Fibroblast of villous mesenchyme (primary cell): ENCODE measurements at places on chromosomes 1 and 21.
A peak's percentile ranks its signal among the peaks of the same experiment; 100 is the strongest.

- DNase-seq: no peak
These were observed 4.6 kb downstream of the ARHGEF2 start for GRCh38 chr1:155973723-155974122.

DNA sequence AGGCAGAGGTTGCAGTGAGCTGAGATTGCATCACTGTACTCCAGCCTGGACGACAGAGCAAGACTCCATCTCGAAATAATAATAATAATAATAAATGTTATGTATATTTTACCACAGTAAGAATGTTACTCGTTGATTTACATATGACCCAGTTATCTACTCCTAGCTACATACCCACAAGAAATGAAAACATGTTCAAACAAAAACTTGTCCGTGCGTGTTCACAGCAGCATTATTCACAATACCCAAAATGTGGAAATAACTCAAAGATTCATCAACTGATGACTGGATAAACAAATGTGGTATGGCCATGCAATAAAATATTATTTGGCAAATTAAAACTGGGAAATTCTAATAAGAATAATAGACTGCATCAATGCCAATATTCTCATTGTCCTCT is 31.7 kb upstream of the ENSA start:
- no peak for DNase-seq

DNA sequence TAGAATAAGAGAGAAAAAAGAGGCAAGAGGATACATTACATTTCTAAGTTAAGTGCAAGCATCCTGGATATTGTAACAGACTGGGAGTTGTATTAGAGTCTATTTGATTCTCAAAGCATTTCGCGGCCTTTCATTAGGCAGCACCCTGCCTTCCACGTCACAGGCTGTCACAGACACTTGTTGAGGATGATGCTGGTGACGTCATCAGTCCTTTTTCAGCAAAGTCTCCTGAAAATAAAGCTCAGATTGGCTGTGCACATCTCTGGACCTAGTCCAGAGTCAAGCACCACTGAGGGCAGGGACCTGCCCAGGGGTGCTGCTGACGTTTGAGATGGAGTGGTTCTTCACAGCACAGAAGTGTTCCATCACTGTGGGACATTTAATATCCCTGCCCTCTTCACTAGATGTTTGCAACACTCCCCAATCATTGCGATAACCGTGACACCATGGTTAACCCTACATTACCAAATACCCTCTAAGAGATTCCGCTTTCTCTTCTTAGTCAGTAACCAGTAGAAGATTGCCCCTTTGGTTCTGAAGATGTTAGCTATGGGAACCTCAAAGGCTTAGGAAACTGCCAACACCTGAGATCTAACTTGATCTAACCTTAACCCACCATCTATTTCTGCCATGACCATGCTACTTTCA is 72.7 kb upstream of the F3 start:
- no peak for DNase-seq

DNA sequence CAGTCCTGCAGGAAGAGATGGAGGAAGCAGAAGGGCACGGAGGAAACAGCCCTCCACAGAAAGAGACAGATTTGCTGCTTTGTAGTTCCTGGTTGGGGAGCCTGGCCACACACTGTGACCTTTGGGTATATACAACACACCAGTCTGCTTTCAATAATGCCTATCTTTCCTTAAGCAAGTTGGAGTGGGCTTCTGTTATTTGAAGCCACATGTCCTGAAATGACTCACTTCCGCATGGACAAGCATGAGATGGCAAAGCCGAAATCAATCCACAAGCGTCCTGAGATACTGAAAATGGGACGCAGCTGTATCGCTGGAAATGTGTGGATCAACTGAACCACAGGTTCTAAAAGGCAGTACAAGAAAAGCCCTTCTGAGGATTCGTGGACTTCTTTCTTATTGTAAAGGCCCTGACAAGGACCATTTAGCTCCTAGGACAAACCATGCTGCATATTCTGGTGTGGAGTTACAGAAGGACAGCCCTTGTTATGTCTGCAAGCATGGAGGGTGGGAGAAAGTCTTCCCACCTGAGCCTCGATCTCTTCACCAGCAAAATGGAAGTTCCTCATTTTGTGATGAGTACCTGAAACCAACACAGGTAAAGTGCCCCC is 22.7 kb upstream of the FHAD1 start:
- no peak for DNase-seq

GRCh38 chr1:25695771-25696311 is 79.2 kb downstream of the MAN1C1 start:
- DNase-seq: peak; percentile 91

GRCh38 chr1:228392111-228392936 is 14.3 kb downstream of the TRIM11 start:
- no peak for DNase-seq

DNA sequence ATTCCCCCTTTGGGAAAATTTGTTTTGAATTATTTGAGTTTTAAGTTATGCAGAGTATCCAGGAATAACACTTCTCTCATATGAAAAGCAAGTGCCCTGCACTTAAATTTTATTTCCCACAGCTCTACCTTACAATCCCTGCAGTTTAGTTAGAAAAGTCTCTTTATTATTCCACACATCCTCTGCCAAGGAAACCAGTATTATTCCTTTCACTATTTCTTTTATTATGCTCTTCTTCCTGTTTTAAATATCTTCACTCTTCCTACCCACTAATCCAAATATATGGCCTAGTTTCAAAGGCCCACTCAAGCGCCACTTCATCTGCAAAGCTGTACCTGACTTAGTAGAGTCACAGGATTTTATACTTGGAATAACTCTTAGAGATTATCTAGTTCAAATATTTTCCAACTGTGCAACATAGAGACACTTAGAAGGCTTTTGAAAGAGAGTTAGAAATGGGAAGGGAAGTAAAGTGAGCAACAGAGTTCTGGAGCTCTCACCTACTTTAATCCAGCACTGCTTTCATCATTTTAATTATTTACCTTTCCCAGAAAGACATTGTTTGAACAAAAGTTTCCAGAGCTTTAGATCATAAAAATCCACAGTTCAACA is 97.2 kb upstream of the LYPLAL1 start:
- DNase-seq: no peak

GRCh38 chr1:228279011-228279721 is 71.3 kb downstream of the OBSCN start:
- no peak for DNase-seq

DNA sequence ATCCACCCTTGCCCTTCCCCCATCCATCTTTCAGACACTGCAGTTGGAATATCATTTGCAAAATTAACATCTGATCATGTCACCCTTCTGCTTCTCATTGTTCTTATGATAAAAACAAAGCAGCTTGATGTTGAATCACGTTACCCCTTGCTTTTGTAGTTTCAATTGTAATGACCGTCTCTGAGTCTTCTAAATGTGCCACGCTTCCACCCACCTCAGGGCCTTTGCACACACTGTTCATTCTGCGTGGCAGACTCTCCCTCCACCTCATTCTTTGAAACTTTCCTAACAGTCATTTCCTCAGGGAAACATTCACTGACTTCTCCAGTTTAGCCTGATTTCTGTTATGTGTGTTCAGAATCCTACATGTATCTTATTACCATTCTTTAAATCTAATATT is 143.6 kb upstream of the LMO4 start:
- no peak for DNase-seq

DNA sequence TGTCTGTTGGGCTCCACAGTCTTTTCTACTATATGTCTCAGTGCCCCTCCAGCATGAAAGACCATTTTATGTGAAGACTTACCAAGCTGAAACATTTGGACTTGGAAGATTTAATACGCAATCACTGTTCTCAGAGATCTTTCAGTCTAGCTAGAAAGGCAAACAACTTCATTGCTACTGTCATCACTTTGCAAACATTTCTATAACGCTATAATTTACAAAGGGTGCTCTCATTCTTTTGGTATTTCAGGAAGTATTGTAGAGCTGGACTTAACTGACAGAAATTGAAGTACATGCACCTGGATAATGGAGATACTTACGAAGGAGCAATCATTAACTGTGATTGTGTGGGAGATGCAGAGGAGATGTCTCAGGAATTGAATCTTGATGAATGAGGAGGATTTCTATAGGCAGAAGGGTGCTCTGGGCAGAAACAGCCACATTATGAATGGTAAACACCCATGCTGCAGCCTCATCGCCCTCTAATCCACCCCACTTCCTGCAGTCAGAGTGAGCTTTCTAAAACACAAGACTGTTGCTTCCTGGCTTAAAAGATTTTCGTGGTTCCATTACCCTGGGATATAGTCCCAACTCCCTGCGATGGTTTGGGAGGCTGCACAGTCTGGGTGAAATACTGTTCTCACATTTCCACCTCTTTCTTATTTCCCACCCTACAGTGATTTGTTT is 75.1 kb upstream of the GNG12 start:
- DNase-seq: no peak

DNA sequence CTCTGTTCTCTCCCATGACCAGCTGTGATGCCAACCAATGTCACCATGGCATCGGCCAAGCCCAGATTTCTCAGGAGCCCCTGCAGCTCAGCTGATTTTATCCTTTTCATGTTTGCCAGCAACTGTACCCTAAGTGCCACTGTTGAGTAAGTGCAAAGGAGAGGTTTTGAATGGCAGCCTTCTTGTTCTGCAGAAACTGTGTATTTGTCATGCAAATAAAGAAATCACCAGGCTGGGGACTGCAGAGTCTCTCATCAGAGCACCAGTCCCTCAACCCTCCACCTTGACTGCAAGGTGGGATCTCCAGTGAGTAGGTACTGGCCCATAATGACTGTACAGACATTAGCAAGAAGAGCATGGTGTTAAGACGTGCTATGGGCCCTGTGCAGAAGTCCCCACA is 26.6 kb downstream of the C8B start:
- no peak for DNase-seq

- DNase-seq: peak; percentile 67
These were observed 36.4 kb downstream of the PDC start for GRCh38 chr1:186424539-186424938.

DNA sequence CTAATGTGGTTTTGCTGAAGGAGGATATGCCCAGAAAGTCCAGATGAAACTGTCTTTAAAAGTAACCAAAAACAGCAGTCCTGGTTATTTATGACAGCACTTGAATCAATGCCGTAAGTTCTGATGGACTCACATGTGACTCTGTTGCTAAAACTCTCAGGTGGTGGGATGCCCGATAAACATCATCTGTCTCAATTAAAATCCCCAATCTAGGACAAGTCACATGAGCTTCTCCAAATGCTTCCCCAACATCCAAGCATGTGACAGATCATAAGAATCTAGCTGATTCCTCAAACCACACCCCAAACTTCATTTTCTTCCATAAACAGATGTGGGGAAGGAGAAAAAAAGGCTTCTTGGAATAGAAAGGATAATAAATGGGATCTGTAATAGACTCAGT is 786 bp upstream of the CTSK start:
- peak; percentile 74 for DNase-seq

DNA sequence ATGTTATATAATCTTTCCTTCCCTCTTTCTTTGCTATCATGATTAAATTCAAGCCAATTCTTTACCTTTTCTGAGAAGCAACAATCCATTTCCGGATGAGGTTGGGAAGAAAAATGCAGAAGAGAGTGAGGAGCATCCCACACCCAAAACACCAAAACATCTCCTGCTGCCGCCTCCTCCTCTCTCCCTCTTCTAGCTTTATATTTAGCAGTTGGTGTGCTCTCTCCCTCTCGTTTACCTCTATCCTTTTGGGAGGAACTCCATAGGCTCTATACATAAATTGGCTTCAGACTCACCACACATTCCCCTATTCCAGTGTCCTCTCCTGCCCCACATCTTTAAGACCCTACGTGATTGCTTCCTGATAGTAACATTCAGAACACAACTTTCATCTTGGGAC is 332.2 kb upstream of the PLXNA2 start:
- DNase-seq: no peak

DNA sequence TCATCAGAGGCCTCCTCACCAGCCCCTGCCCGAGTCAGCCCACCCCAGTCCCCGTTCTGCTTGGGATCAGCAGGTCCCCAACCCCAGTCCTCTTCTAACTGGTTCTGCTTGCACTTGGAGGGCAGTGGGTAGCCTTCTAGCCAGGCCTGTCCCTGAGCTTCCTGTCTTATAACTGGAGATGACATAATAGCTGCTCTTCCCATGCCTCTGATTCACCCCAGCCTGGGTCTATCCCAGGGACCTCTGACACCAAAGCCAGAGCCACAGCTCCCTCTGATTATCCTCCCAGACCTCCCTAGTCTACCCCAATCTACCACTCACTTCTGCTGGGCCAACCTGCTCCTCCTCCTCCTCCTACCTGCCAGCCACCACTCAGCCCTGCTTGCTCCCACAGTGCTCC is 31.4 kb downstream of the IQGAP3 start:
- DNase-seq: peak; percentile 12

- peak; percentile 80 for DNase-seq
These were observed 614.3 kb downstream of the NCAM2 start for GRCh38 chr21:21612466-21612865.

GRCh38 chr21:30234643-30235042 is 18.7 kb upstream of the CLDN8 start:
- DNase-seq: peak; percentile 22

- DNase-seq: no peak
These were observed 31.1 kb downstream of the PADI6 start for GRCh38 chr1:17403081-17403480.

- peak; percentile 70 for DNase-seq
These were observed 47.4 kb upstream of the LBR start for GRCh38 chr1:225474986-225475820.

DNA sequence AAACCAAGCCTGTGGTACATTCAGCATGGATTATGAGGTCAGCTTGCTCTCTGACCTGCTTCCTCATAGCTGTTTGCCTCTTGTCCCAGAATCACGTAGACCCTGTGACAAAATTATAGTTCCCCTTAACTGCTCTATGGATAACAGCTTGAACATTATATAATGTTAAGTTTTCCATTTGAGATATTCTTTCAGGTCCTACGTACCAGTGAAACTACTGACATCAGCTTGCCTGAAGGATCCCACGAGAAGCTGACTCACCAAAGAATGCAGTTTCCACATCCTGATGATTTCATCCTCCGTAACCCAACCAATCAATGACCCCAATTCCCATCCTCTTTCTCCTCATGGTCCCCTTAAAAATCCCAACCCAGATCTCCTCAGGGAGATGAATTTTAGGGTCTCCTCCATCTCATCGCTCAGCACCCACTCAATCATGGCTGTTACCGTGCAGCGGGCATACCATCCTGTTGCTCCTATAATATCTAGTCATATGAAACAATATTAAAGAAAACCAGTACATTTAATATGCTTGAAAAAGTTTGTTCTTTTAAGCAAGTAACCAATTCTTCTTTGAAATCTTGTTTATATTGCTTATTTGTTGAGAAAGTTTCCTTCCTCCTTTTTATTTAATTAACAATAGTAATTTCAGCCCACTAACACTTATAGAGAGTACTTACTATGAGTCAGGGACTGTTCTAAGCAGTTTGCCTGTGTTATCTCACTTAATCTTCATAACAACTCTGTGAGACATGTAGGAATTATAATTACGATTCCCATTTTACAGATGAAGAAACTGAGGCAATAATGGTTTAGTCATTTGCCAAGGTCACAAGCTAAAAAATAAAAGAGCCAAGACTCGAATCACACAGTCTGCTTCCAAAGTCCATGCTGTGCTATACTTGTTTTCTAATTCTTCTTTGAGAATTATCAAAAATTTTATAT is 27.4 kb downstream of the CHML start:
- DNase-seq: peak; percentile 92
